HCT116 (cell line): ENCODE measurements at places on chromosomes 3 and 15. TPM values are rescaled to one million over a fixed set of nuclear protein-coding genes. Genes with fewer than 3 reads are reported as not detected.
A peak's percentile ranks its signal among the peaks of the same experiment; 100 is the strongest.

The CCR9 gene
- total RNA-seq, result not detected

The SLITRK3 gene
- not detected for total RNA-seq

The MEGF11 gene
- 2.3 TPM for total RNA-seq

The PLA2G4E gene
- total RNA-seq, result not detected

The ATP10A gene
- total RNA-seq, result 0.02 TPM

The SHF gene
- 2.6 TPM for total RNA-seq

The MOBP gene
- total RNA-seq, result not detected

The TMEM207 gene
- not detected for total RNA-seq

The RYR3 gene
- not detected for total RNA-seq

The COLQ gene
- total RNA-seq, result 1.9 TPM

The ACTRT3 gene
- total RNA-seq, result 1.2 TPM

The RPL22L1 gene
- total RNA-seq, result 492 TPM

The SEMA7A gene
- 13.8 TPM for total RNA-seq

The CD276 gene
- 75.4 TPM for total RNA-seq

The RTP3 gene
- total RNA-seq, result not detected

The GPR62 gene
- not detected for total RNA-seq

The VGLL3 gene
- total RNA-seq, result 0.10 TPM

The FAH gene
- total RNA-seq, result 20.0 TPM

The C2CD4A gene
- total RNA-seq, result not detected

The GP9 gene
- not detected for total RNA-seq

The SLC22A13 gene
- 0.47 TPM for total RNA-seq

The LRRC31 gene
- total RNA-seq, result not detected

DNA sequence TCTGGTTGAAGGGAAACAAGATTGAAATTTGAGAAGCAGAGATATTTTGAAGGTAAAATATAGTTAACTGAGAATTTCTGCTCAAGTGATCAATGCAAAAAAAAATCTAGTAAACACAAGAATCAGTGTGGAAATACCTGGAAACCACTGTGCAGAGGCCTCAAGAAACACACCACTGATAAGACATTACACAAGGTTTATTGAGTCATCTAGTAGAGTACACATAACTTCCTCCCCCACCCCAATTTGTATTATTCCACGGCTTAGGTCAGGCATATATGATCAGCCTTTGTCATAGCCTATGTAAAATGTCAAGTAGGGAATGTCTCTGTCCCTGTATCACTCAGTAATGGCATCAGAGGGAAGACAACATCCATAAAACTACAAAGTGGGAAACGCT, 447.8 kb upstream of the BCHE start:
- no peak for DNase-seq

DNA sequence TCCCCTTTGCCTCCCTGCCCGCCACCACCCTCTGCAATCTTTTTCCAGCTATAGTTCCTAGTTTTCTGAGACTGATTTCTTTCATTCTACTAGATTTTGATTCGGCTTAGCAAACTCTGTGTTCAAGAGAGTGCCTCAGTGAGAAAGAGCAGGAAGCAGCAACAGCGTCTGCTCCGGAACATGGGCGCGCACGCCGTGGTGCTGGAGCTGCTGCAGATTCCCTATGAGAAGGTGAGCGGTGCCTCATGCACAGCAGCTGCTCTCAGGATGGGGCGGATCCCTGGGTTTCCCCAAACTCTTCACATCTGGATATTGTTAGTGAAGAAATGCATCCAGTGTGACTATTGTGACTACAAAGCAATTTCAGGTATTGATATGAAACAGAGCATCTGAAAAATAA, 191.8 kb downstream of the ITPR1 start:
- DNase-seq, result no peak

GRCh38 chr3:4742359-4742758, 236.9 kb upstream of the BHLHE40 start:
- DNase-seq, result no peak

DNA sequence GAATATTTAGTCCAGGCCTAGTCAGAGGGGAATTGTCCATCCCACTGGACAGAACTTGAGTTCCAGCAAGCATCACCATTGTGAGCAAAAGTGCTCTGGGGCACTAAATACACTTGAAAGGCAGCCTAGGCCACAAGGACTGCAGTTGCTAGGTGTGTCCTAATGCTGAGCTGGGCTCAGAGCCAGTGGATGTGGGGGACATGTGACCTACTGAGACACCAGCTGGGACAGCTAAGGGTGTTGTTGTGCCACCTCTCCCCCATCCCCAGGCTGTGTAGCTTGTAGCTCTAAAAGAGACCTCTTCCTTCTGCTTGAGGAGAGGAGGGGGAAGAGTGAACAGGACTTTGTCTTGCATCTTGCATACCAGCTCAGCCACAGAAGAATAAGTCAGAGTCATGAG, 120.9 kb downstream of the DTWD1 start:
- DNase-seq, result no peak

DNA sequence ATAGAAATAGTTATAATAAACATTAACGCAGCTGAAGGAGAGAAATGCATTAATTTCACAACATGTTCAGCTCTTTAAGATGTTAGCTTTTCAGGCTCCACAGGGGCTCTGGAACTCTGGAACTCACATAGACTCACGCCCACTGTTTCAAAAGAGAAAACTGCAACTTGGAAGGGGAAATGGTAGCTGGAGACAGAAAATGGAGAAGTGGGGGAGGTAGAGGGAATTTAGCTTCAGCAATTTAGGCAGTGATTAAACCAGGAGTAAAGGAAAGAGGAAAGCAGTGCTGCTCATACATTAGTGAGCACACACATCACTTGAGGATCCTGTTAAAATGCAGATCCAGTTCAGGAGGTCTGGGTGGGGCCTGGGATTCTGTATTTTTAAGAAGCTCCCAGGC, 274.8 kb upstream of the TRIM42 start:
- DNase-seq, result no peak

DNA sequence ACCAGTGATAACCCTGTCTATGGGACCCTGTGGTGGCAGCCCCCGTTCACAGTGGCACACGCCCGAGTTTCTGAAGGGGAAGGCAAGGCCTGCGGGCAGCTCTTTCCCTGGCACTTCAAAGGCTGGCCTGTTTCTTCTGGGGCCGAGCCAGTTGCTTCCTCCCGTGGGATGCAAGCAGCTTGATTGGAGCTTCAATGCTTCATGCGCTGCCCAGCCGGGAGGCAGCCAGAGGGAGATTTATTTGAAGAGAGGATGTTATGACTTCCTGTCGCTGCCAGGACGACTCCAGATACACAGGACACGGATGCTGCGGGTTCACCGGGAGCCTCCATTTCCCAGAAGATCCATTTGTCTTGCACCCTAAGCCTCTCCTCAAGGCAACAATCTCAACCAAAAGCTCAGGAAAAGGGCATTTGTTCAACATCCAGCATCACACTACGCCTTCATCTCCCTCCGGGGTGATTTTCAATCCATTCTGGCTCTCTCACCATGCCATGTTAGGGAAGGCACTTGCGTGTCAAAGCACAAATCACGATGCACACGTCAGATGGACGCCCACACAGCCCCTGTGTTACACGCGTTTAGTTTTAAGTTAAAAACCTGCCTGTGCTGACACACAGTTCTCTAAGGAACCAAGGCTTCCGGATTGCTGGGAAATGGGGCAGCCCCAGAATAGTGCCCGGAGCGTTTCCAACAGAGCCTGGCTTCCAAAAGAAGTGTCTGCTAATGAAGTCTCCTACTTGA, 330.2 kb downstream of the OCA2 start:
- no peak for DNase-seq

- DNase-seq, result no peak
Measured at GRCh38 chr3:129715854-129716253, 109.4 kb upstream of the PLXND1 start.

DNA sequence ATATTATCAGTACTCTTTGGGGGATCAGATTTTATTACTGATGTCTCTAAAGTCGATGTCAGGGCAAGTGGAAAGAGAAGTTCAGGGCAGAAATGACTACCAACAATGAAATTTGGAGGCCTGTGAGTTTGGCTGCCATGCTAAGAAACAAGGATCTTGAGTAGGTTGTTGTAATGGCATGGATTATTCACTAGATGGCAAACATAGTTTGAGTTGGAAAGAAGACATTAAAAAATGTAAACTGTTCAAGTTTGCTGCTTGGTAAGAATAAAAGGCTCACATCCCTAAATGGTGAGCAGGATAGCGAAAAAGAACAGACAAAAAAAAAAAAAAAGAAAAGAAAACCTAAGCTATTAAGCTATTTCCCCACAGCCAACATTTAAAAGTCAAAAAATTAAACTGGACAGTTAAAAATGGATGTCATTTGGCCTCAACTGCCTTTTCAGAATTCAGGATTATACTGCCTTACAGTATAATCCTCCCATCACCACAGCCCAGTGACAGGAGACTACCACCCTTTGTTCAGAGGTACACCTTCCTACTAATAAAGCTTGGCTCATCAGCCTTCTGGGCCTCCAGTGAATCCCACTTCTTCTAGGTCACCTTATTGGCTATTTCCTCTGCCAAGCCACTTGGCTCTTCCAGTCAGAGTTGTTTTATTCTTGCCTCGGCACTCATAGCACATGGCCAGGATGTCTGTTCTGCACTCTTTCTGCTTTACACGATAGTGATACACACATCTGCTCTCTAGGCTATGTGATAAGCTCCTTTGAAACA, 163.7 kb downstream of the PLD1 start:
- DNase-seq, result peak; percentile 36

DNA sequence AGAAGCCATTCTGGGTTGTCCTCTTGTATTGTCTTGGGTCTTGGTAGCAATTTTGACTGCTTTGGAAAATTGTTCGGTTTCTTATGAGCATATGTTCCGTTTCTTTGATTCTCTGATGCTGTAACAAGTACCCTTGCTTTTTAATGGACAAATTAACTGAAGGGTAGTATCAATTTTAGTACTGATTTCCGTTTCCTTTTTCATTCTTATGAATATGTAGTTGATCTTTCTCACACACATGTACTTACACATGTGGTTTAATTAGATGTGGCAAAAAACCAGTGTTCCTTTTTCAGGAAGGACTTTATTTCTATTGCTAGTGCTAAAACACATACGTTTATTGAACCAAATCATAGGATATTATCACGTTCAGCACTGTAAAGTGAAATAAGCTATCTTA, 119.1 kb downstream of the TCF12 start:
- no peak for DNase-seq

DNA sequence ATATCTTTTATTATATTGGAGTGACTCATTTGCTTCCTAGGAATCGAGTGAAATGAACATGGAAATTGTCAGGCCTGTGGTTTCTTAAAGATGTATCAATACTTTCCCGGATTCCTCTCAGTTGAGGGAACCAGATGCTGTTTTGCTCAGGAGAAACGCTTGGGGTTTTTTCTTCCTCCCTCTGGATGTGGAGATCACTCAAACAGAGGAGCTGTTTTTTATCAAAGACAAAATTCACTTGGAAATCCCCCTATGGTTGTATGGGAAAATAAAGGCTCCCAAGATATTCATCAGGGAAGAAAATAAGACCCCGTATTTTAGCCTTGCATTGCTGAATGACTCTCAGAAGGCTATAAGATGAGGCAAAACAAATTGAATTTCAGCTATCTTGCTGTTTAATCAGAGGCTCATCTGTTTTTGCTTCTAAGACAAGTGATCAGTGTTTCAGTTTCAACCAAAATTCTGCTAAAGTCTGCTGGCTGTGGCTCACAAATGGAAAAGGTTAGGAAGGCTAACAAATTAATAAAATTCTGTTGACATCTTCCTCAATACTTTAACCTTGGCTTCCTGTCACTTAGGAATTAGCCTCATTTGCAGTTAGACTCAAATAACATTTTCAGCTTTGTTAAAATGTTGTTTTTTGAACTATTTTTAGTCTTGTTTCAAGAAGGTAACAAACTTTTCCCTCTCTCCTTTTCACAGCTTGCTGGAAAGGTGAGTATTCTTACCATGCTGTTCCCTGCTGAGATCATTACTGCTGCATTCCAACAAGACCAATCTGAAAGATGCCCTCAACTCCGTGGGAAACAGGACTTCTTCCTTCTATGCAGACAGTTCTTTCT, 83.6 kb downstream of the COL6A5 start:
- no peak for DNase-seq

- no peak for DNase-seq
Measured at GRCh38 chr3:130825762-130826299, 68.1 kb upstream of the ATP2C1 start.

- DNase-seq, result no peak
Measured at GRCh38 chr3:189903562-189904250, 217.0 kb downstream of the P3H2 start.

- no peak for DNase-seq
Measured at GRCh38 chr15:70514251-70514650, 249.1 kb downstream of the UACA start.

GRCh38 chr3:25904206-25904605, 114.3 kb downstream of the OXSM start:
- no peak for DNase-seq

- DNase-seq, result no peak
Measured at GRCh38 chr3:25818335-25818734, 28.4 kb downstream of the OXSM start.

DNA sequence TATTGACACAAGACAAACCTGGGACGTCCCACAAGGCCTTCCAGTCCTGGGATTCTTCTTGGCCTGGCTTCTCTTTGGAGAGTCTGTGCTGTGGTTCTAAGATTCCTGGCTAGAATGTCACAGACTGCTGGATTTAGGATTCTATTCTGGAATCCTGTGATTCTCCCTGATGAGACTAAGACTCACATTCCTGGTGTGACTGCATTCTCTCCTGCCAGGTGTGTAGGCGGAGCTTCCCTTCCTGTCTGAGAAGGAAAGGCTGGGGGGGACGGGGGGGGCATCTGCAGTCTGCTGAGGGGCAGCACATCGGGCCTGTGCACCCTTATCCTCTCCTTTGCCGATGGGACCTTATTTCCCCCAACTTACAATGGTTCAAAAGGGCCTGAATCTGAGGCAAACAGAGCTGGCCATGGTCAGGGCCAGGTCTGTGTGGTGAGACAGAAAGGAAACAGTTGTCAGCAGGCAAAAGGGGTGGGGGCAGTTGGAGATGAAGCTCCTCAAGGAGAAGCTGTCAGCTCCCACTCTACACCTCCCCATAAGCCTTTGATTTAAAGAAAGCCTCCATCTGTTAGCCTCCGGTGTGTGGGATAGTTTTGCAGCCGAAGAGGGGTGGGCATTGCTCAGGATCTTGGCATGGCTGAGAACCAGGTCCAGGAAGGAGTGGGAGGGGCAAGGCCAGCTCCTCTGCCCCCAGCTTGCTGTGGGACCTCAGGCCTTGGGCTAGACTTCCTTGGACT, 30.9 kb downstream of the VIPR1 start:
- no peak for DNase-seq

- DNase-seq, result no peak
Measured at GRCh38 chr3:22013641-22014040, 262.6 kb upstream of the ZNF385D start.

GRCh38 chr3:187042874-187043458, 96.3 kb downstream of the RPL39L start:
- DNase-seq, result no peak

GRCh38 chr3:78742491-78742890, 1025.3 kb downstream of the ROBO1 start:
- DNase-seq, result no peak
